ENCODE measurements at places on chromosomes 3 and 15.

DNA sequence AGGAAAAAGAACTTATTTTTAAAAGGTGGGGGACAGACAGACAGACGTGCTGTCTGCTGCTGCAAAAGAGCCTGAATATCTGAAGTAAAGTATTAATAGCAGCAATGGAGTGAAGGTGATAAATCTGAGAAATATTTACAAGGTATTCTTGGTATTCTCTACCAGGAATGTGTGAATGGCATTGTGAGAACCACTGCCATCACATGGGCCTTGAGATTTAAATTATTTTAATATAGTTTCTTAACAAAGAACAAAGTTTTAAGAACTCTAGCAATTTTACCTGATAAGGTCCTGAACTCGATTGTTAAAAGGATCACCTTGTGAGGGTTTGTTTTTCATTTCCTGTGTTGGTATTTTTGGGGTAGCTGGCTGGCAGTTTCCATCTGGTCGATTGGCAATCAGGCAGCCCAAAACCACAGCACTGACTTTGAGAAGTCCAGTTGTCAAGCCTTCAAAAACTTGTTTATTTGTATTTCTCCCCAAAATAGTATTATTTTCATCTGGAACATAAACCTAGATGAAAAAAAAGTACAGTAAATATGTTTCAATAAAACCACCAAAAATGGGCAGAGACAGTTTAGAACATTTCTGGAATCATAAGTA is 97.3 kb downstream of the ISL2 start:
- DNase-seq, result no peak

DNA sequence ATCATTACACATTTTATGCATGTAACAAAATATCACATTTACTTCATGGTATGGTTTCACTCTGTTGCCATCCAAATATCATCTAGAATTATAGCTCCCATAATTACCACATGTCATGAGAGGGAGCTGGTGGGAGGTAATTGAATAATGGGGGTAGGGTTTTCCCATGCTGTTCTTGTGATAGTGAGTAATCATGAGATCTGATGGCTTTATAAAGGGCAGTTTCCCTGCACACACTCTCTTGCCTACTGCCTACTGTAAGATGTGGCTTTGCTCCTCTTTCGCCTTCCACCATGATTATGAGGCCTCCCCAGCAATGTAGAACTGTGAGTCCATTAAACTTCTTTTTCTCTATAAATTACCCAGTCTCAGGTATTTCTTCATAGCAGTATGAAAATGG is 123.4 kb downstream of the SATB1 start:
- no peak for DNase-seq

- DNase-seq, result no peak
Observed at GRCh38 chr15:31158858-31159569, 57.5 kb upstream of the TRPM1 start.

DNA sequence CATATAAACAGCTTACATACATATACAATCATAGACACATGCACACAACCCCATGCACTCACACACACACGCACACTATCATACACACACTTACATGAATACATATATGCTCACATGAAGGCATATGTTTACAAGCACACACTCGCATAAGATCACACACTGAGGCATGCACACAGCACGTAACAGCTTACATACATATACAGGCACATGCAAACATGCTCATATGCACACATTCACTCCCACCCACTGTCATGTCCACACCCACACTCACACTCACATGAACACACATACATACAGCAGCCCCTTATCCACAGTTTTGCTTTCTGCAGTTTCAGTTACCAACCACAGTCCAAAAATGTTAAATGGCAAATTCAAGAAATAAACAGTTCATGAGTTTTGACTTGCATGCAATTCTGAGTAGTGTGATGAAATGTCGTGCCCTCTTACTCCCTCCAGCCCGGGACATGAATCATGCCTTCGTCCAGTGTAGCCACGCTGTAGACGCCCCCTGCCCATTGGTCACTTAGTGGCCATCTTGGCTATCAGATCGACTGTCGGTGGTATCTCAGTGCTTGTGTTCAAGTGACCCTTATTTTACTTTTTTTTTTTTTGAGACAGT is 27.8 kb downstream of the MEGF11 start:
- DNase-seq, result no peak

DNA sequence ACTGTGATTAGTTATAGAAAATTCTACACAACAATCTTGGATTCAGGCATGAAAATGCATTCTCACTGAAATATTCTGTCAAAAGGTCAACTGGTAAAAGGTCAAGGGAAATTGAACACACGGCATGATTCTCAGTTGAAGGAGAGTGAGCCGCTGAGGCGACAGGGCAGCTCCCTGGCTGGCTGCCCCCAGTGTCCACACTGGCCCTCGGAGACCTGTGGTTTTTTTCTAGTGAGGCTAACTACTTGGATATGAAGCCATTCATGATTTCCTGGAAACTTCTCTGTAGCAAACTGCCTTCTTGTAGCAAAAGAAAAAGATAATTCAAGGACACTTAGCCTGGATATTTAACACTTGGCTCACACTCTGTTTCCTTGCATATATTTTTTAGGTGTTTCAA is 37.2 kb downstream of the AADACL2 start:
- no peak for DNase-seq

DNA sequence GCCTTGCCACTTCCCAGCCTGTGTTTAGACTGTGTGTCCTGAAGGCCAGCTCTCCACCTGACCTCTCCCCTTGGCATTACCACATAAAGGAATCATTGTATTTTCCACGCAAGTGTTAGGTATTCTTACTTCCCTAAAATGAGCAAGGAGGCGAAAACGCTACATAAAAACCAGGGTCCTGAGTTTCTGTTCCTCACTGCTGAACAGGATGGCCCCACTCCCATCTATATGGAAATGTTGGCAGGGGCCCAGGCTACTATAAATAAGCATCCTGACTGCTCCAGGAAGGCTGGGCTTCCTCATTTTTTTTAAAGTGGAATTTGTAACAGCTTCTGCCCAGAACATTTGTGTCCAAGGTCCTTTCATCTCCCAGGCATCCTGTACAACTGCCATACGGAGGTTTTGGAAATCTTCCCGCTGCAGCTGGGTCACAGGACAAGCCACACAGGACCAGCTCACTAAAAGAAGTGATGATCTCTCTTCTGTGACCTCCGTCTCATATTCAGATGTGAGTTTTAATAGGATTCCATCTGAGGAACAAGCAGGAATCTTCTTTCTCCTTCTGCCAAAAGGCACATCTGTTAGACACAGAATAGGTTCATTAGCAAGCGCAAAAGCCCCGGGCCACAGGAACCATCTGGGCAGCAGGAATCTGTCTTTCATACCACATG is 56.4 kb upstream of the LIMD1 start:
- no peak for DNase-seq

GRCh38 chr3:70914862-70915261 is 602.4 kb upstream of the MDFIC2 start:
- no peak for DNase-seq

DNA sequence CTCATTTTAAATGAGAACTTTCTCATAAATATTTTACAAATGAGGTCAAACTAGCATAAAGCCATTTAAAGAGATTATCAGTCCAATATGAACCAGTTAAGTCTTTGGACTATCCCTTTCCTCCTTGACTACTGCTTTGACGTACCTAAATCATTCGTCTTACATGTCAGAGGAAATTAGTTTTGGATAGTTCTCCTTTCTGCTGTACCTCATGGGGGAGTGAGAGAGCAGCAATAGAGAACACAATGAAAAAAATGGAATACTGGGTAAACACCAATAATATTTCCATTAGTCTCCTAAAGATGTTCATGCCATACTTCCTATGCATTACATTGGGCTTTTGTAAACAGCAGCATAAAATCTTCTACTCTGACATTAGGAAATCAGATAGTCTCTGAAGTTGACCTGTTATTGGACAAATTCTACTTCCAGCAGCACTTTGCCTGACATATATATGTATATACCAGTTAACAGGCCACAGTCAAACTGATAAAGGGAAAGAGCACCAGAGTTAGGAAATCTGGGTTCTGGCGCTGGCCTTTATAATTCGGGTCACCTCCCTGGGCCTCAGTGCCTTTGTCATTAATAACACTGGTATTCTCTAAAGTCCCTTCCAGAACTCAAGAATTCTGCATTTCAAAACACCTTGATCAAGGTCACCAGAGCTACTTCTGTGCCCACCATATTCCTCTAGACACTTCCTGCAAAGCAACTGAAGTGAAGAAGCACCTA is 26.8 kb downstream of the TIMMDC1 start:
- no peak for DNase-seq

DNA sequence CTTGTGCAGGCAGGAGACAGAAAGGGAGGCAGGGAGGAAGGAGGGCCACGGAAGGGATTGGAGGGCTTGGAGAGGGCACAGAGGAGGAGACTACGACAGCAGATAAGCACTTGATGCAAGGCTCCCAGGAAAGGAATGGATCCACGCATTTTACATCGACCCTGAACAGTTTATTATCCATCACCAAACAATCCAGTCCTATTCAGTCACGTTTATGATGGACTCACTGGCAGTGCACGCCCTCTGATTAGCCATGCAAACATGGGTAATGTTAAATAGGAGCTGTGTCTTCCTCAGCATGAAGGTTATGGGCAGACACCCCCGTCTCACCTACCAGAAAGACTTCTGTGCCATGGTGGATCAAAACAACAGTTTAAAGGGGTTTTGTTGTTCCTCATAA is 80.2 kb upstream of the SNRK start:
- DNase-seq, result no peak

DNA sequence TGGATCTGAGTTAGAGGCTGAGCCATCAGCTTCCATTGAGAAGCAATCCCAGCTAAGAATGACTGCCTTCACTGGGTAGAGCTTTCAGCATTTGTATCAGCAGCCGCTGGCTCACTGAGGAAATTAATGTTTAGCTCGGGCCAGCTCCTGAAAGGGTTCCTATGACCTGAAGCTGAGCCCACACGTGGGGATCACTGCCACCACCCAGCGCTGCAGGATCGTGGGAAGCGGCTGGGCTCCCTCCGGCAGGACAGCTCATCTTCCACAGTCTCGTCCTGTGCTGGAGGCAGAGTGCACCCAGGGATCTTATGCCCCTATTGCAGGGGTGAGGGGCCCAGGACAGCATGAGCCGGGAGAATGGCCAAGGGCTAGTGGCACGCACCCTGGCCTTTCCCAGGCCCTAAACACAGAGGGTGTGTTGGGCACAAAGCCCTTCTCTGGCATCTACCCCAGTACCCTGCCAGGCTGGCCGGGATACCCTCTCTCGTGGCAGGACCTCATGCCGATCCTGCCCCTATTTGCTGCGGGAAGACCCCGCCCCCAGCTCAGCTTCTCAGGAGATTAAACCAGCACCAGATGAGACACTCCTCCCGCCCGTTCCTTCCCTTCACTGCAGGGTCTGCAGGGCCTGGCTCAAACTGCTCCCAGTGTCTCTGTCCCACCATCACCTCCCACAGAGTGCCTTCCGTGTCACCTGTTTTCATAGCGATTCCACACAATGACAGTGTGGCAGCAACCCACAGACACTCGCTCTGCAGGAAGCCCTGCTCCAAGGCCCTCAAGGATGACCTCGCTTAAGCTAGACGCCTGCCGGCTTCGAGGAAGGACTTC is 28.5 kb downstream of the KLHL25 start:
- DNase-seq, result no peak

DNA sequence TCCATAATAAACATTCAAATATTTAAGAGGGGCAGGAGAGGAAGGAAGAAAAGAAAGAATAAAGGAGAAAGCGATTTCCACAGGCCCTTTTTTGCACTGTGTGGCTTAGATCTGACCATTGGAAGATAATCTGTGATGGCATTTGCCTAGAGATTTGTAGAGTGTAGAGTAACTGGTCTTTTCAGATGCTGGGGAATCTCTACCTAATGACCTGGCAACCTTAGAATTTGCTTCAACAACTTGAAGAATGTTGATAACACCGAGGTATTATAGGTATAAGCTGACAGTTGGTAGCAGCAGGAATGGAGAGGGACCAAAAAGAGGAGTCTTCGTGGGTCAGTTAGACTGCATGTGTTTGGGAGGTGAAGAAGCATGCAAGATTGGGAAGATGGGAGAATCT is 20.9 kb upstream of the AVEN start:
- no peak for DNase-seq

DNA sequence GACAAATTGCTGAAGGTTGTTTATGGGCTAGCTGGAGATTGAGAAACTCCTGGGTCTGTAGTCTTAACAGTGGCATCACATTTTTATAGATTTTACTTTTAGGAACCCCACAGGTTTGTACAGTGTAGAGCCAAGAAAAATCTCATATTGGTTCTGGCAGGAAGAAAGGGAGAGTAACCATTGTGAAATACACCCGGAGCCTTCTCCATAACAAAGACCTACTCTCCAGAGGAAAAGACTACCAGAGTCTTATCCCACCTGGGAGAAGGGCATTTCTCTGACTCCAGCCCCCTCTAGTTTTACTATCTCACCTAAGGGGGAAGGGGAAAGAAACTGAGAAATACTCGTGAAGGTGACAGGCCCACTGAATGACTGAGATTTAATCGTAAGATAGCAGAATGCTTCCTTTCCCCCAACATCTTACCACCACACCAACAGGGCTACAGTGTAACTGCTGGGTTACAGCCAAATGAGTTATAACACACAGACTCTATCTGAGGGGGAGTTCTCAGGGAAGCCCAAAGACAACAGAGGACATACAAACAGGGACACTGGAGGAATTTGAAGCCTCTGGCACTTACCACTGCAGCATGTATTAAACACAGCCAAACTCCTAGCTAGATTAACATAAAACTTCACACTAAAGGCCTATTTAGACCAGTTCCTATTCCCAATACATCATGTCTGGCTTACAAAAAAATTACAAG is 56.1 kb downstream of the SYN2 start:
- no peak for DNase-seq

DNA sequence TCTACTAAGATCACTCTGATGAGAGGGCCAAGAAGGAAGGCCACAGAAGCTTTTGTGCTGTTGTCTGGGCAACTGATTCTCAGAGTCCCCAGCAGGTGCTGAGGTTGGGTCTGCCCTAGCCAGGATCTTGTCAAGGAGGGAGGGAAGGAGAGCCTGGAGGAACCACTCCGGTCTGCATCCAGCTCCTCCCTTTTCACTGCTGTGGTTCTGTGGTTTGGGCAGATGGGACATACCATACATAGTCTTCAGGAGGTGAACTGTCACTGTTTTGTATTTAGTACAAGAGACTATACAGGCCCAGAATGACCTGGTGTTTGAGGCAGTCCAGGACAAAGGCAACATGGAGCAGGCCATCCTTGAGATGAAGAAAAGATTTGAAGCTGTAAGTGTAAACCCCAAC is 21.9 kb downstream of the C3orf62 start:
- no peak for DNase-seq

- DNase-seq, result no peak
Observed at GRCh38 chr3:63963496-63963895, 51.3 kb upstream of the SCAANT1 start.

Data from activated T-helper 1 cell treated with anti-CD3 and anti-CD28 coated beads, Interleukin-2, amount 50 U/mL, for 16 hours (primary cell).